ENCODE measurements at places on chromosomes 13 and 19.

DNA sequence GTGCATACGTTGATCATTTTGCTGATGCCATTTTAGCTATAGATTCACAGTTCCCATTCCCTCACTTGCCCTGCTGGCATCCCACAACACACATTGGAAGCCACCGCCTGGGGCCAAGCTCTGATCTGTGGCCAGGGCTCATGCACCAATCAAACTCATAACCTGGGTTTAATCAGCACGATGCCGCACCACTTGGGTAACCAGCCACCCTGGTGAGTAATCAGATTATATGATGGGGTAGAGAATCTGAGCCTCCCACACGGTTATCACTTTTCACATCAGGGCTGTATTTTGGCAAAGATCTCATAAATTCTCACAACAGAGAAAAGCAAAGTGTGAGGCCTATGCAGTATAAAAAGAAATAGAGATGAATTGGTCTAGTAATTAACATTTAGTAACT, 66.0 kb upstream of the TNFRSF19 start:
- no peak for DNase-seq

- DNase-seq, result no peak
Measured at GRCh38 chr13:37475966-37476365, 122.6 kb downstream of the POSTN start.

DNA sequence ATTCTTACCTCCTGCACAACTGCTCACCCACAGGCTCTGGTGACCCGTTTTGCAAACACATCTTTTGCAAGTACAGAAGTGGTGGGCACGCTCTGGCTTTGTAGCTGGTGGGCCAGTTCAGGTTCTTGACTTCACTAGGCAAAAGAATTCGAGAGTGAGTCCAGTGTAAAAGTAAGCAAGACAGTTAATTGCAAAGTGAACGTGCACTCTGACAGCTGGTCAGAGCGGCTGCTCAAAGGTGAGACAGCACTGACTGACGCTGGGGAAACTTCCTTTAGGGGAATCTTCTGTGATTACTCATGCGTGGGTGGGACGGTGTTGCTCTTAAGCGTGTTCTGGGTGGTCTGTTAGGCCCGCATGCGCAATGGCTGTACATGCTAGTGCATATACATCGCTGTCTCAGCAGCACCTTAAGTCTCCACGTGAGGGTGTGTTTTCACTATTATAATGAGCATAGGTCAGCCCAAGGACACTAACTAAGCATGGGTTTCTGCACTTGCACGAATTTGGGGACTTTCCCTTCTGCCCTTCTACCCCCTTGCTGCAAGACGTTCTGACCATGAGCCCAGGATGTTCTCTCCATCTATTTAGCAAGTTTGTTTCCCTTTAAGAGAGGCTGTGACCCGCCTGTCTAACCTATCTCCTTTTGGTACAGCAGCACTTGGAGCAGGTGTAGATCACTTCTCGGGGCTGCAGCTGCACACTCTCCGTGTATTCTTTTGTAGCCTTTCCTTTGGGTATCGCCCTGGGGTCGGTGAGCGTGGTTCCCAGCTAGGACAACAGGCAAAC, 30.2 kb upstream of the CD33 start:
- no peak for DNase-seq

DNA sequence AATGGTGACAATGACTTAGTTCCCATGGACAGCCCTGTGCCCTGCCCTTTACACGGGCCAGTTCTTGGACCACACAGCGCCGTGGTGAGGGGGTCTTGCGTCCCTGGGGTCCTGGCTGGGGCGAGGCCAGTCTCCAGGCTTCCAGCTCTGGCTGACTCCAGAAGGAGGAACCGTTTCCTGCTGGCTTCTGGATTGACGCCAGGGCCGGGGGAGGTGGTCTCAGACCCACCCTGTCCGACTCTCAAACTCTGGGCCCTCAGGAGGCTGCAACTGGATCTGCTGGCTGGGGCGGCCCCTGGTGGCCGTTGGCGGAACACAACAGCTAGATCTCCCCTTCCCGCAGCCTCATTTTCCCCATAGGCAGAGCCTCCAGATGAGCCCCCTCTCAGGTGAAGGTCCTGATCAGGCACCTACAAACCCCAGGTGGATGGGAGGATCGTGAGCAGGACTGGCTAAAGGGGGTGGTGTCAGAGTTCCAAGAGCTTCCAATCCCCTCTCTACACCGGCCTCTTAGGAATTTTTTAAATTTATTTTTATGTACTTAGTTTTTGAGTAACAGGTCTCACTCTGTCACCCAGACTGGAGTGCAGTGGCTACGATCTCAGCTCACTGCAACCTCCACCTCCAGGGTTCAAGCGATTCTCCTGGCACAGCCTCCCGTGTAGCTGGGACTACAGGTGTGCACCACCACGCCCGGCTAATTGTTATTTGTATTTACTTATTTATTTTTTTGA, 8.0 kb downstream of the CCDC194 start:
- peak; percentile 61 for DNase-seq

DNA sequence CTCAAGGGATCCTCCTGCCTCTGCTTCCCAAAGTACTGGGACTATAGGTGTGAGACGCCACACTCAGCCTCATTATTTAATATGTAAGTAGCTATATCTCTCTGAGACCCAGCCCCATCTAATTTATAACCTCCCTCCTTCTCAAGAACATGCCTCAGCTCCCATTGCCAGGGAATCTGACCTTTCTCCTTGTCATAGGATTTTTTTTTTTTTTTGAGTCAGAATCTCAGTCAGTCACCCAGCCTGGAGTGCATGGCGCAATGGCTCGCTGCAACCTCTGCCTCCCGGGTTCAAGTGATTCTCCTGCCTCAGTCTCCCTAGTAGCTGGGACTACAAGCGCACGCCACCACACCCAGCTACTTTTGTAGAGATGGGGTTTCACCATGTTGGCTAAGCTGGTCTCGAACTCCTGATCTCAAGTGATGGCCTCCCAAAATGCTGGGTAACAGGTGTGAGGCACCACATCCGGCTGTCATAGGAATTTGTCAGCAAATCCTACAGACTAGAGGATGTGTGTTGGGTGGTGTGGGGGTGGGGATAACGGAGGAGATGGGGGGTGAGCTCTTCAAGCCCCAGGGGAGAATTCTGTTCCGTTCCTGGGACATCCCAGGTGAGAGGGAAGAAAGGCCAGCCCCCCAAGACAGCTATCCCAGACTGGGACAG, 5.1 kb upstream of the EPS8L1 start:
- no peak for DNase-seq

DNA sequence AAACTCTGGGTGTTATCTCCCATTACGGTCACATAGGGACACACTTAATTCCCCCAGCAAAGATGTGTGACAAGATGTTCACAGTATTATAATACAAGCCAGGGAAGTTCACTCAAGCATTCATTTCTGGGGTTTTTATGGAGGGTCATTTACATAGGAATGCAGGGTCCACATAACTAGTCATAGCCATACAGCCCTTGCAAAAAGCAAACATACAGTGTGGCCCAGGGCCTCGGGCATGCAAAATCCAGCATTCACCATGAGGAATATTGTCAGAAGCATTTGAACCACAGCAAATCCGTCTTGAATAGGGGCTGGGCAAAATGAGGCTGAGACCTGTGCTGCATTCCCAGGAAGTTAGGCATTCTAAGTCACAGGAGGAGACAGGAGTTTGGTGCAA, 13.0 kb upstream of the ZNF460 start:
- DNase-seq, result no peak

GRCh38 chr19:39406656-39407409, at the start of gene ZFP36:
Gene ZFP36 (plus strand): TSS chr19:39406847. CDS start chr19:39406905, 58 bp downstream.
- peak; percentile 77 for DNase-seq

DNA sequence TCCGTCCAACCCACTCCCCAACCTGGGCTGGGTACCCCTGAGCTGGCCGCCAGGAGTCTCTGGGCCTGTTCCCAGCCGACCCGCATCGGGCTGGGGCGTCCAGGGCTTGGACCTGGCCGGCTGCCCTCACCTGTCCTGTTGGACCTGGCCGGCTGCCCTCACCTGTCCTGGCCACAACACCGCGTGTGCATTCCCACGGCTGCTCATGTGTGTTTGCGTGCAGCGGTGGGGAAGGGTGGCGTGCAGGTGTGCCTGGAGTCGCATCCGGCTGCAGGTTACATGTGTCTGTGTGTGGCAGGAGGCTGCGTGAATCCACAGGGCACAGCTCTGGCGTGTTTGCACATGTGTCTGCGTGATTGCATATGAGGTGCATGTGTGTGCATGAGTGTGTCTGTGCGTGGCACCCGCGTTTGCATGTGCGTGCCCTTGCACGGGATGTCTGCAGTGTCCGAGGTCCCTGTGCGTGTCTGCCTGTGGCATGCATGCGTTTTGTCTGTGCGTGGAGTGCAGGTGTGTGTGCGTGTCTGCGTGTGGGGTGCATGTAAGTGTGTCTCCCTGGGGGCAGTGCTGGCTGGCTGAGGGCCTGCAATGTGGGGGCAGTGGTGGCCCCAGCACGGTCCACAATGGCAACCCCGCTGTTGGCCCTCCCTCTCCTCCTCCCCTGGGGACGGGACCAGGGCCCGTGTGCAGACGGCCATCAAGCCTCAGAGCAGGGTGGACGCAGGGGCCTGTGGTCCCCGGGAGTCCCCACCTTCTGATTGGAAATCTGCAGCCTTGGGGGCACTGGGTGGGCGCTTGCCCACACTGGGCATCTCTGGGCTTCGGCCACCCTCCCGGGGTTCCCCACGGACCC, 3.4 kb downstream of the EFNA2 start:
- DNase-seq, result no peak

DNA sequence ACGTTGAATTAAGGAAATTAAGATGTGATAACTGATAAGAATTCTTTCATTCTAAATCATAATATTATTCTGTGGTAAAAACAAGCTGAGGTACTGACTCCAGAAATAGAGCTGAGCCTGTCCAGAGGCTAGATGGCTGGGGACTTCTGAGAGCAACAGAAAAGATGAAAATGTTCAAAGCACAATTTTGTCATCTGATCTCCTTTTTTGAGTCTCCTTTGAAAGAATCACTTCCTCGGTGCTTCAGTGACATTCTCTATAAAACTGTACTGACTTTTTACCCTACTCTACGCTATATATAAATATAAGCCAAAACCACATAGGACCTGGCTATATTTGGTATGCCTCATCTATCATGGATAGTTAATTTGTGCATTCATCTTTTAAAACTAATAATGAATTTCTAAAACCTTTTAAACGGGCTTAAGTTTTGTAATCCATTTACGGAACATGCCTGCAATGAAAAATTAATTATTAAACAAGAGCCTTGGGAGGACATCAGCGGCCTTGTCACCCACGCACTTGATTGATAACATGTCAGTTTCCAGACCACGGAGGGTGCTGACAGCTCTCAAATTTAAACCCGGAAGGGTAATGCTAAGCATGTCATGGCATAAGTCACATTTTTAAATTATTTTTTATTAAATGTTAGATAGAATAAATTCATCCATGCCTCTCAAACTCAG, 235.5 kb downstream of the PCDH9 start:
- DNase-seq, result no peak

GRCh38 chr19:29969891-29970290, 27.9 kb downstream of the URI1 start:
- DNase-seq, result no peak

GRCh38 chr13:98571955-98572662, 4.8 kb downstream of the STK24 start:
- no peak for DNase-seq

DNA sequence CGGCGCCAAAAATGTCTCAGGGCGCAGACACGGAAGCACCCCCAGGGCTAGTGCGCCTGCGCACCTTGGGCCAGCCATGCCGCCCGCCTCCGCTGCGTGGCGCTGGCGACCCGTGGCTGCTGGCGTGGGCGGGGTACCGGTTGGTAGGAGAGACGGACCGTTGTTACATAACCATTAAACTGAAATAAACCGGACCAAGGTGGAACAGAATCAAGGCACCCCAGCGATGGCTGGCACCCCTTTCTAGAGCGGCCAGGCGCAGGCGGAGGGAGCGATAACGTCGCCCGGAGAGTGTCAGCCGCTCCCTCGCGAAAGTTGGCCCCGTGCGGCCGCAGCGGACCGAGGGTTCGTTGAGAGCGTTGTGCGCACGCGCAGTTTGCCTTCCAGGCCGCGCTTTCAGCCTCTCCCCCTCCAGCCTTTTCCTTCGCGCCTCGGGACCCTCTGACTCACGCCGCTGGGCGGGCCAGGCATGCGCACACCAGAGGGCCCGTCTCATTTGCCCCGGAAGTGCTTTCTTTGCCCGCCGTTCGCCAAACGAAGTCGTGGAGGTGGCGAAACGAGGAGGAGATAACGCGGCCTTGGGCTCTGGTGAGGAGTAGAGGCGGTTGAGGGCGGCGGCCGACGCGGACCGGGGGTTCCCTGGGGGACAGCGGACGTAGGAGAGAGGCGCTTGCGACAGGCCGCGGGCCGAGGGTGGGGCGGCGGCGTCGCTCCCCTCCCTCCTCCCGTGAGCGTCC, at the start of the genes PLEKHJ1 and SF3A2:
Gene PLEKHJ1 (minus strand): TSS at position 16 of the 737 bp plus-strand sequence. CDS start 81 bp downstream, outside the sequence.
Gene SF3A2 (plus strand): TSS at position 511 of the 737 bp plus-strand sequence. CDS start 6,595 bp downstream, outside the sequence.
- peak; percentile 99 for DNase-seq

DNA sequence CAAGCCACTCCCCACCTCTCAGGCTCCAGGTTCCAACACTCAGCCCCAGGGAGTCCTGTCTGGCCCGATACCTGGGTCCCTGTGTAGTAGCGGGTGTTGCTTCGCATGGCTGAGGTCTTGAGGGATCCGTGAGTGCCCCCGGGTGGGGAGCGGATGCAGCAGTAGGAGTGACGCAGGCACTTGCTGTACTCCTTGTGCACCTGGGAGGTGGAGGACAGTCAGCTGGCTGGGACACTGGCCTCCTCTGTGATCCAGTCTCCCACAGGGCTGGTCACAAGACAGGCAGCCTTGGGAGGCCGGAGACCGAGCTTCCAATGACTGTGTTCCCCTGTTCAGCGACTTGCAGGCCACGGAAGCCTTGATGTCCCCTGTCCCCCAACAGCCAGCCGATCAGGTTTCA, 16.3 kb upstream of the ASF1B start:
- no peak for DNase-seq

- no peak for DNase-seq
Measured at GRCh38 chr13:100600915-100601314, 12.3 kb upstream of the GGACT start.

DNA sequence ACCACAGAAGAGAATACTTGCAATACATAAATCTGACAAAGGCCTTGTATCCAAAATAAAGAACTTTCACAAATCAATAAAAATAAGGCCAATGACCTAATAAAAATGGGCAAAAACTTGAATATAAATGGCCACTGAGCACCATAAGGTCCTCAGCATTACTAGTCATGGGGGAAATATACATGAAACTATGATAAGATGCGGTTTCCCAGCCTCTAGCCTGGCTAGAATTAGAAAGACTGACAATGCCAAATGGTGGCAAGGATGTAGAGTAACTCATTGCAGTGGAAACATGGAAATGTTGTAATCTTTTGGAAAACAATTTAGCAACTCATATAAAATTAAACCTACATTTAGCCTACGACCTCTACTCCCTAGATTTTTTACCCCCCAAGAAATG, 227.1 kb downstream of the GGACT start:
- DNase-seq, result no peak

DNA sequence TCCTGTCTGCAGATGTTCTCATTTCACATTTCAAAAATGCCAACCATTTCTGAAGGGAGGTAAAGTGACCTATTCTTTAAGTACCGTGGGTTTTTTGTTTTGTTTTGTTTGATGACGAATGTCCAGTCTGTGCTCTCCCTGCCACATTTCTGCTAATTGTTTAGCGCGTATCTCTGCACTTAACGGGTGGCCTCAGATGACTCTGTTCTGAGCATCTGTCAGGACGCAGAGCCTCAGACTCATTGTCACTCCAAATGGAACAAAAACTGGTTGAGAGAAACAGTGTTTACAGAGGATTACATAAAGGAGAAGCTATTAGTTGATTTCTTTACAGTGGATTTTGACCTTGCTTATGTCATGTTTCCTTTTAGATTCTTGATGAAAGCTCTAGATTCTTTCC, 23.7 kb downstream of the TPP2 start:
- DNase-seq, result no peak

GRCh38 chr19:34459614-34460013, 21.9 kb upstream of the WTIP start:
- no peak for DNase-seq
